ENCODE measurements at places on chromosomes 11 and 22.

- DNase-seq = no peak
These were observed 8.4 kb upstream of the PMM1 start for GRCh38 chr22:41598081-41598480.

DNA sequence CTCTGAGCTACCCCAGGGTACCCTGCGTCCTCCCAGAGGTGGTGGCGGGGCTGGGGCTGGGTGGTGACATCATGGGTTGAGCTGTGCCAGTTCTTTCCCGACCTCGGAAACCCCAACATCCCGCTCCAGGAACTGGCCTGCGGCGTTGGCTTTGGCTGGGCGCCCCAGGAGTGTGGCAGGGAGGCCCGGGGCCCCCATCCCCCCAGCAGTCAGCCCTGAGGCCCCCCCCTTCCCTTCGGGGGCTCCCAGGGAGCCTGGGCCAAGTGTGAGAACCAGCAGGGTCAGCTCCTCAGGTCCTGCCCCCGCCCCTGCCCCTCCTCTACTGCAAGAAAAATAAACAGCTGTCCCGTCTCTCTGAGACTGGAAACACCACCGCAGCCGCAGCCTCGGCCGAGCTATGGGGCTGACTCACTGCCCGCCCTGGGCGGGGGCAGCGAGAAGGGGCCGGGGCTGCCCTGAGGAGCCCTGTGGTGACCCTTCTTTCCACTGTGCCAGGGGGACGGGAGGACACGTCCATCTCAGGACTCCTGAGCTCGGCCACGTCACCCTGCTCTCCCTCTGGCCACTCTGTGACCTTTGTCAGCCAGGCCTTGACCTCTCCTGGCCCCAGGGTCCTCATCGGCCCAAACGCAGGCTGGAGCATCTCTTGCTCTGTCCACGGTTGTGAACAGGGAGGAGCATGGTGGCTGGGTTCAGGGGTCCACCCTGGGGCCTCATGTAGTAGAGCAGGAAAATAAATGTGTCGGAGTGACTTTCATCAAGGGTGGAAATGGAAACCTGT, 73.4 kb downstream of the WNT7B start:
- no peak for DNase-seq

DNA sequence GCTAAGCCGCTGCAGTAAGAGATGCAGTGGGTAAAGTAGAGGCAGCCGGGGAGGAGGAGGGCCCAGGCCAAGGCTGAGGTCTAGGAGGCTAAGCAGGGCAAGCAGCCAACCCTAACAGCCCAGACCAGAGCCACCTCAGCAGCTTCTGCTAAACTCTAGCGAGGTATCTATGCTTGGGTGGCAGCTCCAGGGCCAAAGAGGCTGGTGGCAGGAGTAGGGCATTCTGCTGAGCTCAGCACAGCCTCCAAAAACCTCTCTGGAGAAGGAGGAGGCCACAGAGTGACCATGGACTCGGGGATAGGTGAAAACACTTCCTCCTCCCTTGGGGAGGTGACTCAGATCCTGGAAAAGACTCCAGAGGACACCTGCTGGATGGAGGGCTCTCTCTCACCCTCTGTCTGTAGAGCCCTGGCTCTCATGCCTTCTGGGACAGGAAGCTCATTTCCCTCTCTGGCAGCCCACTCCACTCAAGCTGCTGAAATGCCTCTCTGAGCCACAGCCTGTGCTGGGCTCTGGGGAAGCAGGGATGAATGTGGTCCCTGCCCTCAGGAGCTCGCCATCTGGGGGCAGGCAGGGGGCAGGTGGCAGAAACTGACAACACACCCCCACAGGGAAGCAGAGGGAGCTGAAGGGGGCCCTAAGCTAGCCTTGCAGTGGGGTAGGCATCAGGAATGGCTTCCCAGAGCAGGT, 16.5 kb upstream of the TPBGL start:
- no peak for DNase-seq

DNA sequence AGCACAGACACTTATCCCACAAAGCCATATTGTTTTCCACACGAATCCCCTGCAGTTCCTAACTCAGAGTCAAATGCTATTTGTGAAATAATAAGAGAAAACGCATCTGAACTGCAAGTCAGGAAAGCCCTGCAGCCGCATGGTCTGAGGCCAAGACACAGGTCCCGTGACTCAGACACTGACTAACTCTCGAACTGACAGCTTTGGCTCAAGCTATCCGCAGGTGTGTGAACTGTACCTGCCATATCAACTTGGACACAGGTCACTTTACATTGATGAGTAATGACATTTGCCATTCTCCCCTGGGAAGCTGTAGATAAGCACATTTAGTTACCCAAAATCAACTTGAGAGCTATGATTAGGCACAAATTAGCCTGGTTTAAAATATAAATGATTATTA, 34.9 kb upstream of the NFRKB start:
- DNase-seq = no peak

DNA sequence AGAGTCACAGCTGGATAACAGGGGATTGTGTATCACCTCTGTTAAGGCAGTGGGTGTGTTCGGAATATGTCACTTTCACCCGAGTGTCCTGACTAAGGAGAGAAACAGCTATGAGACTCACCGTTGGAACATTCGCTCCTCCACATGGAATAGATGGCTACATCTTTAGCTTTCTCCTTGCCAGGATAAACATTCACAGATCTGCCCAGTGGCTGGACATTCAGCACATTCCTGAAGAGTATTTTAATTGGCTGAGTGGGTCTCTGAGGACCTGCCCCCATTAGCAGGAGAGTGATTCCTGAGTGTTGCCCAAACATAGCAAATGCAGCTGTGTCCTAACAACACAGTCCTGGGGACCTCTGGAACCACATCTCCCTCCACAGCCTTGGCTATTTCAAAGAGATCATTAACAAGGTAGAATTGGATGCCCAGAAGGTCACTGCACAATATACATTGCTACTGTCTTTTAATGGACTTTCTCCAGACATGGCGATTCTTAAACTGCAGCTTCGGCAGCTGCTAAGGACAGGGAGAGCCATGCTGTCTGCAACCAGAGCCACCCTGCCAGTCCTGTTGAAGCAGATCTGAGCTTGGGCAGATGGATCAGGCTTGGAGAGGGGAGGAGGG, 435.0 kb upstream of the CADM1 start:
- no peak for DNase-seq

GRCh38 chr22:25193548-25193947, 6.1 kb upstream of the CRYBB3 start:
- no peak for DNase-seq
